ENCODE measurements at places on chromosomes 4 and X.

DNA sequence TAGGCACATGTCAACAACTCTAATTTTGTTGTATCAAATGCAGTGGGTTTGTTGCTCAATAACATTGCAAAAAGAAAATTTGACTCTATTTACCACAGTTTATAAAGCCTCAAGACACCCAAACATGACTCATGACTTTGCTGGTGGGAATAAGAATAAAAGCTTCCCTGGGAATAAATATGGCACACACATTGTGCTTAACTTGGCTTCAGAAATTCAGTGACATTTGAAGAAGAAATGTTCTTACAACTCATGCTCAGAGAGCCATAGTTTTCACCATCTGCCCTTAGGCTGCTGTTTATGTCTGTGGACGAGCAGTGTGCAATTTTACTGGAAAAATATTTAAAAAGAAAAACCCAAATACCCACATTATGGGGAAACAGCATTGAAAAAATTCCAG lies 60.9 kb downstream of the SPATA18 start:
- no peak for DNase-seq

- no peak for DNase-seq
Observed at GRCh38 chrX:41152221-41152620, 67.0 kb downstream of the USP9X start.

DNA sequence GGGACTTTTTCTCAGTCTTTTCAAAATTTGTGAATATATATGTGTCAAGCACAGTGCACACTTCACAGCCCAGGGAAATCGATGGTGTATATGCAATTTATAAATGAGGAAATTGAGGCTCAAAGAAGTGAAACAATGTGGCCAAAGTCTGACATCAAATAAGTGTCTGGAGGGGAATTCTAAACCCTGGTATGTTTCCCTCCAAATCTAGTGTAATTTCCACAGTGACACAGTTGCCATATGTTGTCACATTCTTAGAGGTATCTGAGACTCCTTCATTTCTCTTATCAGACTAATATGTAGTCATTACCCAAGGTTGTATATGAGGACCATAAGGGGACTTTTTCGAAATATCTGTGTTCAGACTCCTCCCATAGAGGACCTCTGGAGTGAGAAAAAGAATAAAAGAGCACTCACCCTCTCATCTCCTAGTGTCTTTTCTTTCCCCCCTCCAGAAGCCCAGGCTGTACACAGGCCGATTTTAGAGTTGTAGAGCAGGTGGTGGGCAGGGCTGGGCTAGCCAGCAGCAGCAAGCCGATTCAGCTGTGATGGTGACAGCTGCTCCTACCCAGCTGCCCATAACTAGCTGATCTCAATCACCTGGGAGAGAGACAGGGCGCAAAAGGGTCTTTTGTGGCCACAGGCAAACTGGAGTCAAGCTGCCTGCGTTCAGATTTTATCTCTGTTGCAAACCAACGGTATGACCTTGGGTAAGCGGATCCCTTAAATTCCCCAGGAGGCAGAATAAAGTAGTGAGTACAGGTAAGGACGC lies 55.1 kb downstream of the CLCN5 start:
- DNase-seq, result peak; percentile 72

GRCh38 chr4:99634742-99635360 lies 22.8 kb downstream of the C4orf54 start:
- DNase-seq, result no peak

DNA sequence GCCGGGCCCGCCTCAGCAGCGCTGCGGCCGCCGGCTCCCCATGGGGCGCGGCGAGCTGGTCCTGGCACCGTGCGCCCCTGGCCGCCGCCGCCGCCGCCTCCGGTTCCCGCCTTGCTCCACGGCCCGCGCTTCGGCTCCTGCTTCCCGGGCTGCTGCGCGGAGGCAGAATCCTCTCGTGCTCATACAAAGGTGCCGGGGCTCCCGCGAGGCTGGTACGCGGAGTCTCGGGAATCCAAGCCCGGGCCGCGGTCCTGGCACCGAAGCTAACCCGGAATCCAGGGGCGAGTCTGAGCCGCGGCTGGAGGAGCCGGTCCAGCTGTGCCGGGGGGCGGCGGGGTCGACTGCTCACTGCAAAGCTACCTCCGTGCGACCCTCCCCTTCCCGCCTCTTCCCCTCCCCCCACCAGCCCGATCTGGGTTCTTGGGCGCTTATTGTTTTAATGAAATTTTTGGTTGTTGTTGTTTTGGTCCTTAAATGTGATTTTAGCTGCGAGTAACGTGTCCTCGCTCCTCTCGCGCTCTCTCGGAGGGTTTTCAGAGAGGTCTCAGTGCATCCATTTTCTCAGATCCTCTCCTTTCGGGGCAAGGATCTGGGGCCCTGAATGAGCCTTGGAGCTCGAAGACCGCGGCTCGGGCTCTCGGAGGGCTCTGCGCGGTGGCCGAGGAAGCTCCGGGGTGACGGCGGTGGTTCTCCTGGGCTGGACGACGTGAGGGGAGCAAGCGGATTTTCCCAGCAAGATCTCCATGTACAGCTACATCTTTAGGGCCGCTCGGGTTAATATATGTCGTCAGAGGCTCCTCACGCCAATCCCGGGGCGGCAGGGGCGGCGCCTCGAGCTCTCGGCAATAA lies at the start of gene HAND2:
Gene HAND2 (minus strand): TSS at position 753 of the 849 bp plus-strand sequence. CDS start 940 bp downstream, outside the sequence.
- peak; percentile 47 for DNase-seq

DNA sequence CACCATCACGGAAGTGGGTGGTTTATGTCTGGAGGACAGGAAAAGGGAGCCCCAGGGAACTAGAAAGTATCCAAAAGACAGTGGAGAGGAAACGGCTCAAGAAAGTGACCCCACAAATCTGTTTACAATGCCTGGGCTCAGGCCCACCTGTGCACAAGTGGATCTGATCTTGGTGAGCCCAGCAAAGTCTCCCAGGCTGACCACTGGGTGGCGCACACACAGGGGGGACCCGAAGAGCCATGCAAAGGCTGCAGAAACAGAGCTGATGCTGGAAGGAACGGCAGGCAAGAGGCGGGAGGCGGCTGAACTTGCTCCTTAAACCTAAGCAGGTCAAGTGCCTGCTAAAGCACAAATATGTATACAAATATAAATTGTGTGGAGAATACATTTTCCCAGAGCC lies 9.6 kb downstream of the HAUS7 start:
- peak; percentile 35 for DNase-seq

DNA sequence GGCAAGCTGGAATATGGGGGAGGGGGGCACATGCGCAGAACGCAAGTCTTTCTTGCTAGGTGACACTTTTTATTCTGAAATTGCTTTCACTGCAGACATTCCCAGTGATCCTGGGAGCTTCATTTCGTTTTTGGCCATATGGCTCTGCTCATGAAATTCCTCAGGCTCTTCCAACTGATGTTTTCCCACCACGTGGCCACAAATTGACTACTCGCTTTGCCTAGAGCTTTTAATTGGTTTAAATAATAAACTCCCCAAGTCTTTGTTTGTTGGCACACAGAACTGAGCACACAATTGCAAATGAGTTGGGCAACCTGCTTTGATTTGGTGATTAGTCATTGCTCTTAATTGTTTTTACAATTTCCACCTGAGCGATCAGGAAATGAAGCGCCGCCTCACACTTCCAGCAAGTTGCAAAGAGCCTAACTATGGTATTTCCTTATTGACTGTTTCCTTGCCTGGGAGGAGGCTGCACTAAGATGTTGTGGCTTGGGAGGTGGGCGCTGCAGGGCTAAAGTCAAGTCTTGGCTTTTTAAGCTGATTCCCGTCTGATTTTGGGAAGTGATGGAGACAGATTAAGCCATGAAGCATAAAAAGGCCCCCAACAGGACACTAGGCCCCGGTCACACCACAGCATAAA lies 282.5 kb downstream of the ZIC3 start:
- no peak for DNase-seq

- no peak for DNase-seq
Observed at GRCh38 chr4:108877821-108878220, 115.0 kb upstream of the ETNPPL start.

GRCh38 chrX:97691901-97692455 lies 808.3 kb downstream of the RPA4 start:
- DNase-seq, result no peak

DNA sequence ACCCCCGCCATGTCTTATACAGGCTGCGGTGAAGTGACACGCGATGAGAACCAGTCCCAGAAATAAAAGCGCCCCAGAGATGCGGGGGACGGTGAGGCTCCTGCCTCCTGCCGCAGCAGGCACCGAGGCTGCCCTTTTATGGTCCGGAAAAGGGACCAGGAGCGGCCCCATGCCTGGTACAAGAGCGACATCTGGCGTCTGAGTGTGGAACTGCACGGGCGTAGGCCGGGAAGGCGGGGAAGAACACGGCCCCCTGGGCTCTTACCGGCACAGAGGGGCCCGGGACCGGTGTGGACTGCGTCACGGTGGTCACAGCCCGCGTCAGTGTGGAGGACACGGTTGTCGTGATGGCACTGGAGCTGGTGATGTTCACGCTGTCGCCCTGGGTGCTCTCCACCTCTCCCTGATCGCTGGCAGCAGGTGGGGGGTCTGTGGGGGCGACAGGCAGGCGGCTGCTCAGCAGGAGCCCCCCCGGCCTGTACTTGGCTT lies 8.9 kb upstream of the RENBP start:
- DNase-seq, result peak; percentile 55

DNA sequence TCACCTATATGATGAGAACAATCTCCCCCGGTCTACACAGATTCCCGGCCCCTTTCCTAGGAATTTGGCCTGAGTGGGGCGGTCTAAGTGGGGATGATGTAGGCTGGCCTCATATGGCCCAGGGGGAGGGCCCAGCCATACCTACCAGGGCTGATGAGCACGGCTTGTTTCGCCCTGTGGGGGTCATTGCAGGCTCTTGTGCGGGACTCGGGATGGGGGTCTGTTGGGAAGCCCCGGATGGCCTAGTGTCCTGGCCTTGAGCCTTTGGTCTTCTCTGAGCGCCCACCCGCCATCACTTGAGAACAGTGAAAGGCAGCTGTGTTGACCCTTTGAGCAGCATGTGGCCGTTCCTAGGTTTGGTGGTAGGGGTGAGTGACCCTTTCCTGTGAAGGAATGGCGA lies 4.8 kb upstream of the CTAG2 start:
- no peak for DNase-seq

- DNase-seq, result peak; percentile 33
Observed at GRCh38 chr4:73607375-73608033, 12.7 kb downstream of the RASSF6 start.

DNA sequence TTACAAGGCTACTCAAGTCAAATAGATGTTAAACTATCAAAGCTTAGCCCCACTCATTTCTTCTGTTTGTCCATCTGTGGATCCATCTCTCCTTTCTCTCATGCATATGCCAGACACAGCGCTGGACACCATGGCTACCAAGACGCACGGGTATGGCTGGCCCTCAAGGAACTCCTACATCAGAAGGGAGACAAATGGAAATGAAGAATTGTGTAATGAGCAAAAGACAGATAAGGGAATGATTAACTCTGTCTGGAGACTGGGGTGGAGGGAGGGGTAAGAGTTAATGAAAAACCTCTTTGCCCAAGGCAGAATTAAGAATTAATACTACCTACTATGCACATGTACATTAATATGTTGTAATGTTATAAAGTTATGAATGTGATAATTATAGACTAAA lies 88.1 kb downstream of the MGST2 start:
- no peak for DNase-seq

- DNase-seq, result no peak
Observed at GRCh38 chrX:56786889-56787733, 58.1 kb downstream of the NBDY start.

DNA sequence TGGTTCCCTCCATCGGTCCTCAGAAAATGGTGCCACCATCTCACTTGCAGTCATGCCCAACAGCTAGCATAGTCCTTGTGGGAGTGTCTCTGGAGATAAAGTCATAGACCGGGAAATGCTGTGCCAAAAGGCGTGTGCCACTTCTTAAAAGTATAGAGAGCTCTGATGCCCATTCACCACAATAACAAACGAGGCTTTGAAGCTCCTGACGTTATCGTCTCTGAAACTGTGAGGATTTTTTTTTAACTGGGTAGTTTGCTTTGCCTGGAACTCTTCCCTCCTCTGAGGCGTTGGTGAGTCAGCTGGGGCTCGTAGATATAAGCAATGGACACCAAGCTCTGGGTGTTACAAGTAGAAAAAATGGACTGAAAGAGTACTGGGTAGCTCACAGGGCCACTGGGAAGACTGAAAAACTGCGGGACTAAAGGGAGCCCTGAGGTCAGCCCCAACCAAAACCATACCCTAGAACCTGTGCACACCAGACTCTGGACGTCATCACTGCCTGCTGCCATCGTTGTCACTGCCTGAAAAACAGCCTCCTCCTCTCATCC lies 89.4 kb upstream of the TRIM2 start:
- DNase-seq, result no peak

DNA sequence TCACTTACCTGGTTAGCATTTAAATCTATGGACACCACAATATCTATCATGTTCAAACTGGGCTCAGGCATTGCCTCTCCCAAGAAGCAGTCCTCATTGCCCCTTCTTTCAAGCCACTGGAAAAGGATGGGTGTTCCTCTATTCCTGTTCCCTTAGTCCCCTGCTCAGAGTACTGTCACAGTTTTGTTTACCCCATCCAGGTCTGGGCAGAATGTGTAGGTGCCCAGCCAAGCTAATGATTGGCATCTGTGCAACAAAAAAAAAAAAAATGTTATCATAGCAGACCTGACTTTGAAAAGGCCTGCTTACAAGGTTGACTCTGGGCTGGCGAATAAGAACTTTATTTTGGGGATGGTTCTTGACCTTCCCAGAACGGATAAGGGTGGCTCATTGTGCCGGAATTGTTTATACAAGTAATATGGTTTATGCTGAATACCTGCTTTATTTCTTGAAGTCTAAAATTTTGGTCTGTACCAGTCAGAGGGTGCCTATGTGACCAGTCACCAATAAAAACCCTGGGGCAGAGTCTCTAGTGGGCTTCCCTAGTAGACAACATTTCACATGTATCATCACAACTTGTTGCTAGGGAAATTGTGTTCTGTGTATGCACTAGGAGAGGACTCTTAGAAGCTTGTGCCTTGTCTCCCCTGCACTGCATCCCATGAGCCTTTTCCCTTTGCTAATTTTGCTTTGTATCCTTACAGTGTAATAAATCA lies 47.9 kb downstream of the JADE3 start:
- DNase-seq, result no peak

GRCh38 chrX:79592259-79592658 lies 225.1 kb upstream of the ITM2A start:
- DNase-seq, result no peak

DNA sequence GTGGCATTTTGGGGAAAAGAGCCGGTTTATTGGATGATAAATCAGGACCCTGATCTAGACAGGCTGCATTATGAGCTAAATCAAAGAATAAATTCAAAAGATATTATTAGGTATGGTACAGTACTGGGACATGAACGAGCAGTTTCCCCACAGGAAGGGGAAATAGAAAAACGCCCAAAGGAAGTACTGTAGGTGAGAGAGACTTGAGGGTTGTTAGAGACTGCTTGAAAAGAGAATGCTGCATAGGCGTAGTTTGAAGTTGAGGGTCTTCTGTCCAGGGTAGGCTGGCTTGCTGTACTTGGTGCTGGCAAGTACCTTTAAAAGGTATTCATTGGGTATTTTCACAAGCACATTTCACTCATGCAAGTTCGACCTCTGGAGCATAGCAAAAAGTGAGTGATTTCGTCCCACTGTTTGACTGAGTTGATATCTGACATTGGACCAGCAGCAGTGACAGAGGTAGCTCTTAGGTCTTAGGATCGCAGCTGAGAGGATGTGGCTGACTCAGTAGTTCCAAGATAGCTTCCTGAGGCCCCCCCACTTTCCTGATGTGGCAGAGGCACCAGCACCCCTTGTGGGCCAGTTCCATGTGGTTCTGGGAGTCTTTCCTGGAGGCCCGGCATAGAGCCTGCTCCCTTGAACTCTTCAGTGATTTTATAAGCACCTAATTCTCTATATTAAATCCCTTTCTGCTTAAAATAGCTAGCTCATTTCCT lies 64.3 kb downstream of the TMEM131L start:
- no peak for DNase-seq

GRCh38 chr4:70334681-70335080 lies at the start of gene CABS1:
CABS1 (plus strand) TSS chr4:70334981; CDS start chr4:70335040, 59 bp downstream.
- no peak for DNase-seq

Data from NCI-H1092 treated with DMSO at 0.1 percent for 48 hours (cell line).